CD4-positive, alpha-beta T cell treated with Interleukin-17A for 4 hours (primary cell): ENCODE measurements at places on chromosomes 5 and 9.

DNA sequence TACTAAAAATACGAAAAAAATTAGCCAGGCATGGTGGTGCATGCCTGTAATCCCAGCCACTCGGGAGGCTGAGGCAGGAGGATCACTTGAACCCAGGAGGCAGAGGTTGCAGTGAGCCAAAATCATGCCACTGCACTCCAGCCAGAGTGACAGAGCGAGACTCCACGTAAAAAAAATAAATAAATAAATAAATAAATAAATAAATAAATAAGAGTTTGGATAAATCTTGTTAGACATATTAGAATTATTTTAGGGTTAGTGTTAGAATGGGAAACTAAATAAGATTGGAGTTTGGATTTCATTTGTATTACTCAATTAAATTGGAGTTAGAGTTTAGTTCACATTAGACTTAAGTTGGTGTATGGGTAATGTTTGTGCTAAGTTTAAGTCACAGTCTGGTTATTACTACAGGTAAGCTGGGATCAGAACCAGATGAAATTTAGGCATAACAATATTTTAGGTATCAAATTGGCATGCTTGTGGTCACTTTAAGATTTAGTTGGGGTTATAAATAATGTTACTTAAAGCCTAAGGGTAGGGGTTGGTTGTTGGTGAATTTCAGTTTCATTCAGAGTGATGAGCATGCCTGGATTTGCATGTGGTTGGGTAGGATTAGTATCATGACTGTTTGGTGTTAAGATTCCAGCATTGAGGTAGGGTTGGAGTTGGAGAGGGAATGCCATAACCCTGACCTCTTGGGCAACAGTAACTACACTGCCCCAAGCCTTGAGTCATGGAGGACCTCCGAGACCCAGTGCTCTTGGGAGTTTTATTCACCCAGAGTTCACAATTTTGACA lies 3.3 kb downstream of the OR5C1 start:
- no peak for DNase-seq

DNA sequence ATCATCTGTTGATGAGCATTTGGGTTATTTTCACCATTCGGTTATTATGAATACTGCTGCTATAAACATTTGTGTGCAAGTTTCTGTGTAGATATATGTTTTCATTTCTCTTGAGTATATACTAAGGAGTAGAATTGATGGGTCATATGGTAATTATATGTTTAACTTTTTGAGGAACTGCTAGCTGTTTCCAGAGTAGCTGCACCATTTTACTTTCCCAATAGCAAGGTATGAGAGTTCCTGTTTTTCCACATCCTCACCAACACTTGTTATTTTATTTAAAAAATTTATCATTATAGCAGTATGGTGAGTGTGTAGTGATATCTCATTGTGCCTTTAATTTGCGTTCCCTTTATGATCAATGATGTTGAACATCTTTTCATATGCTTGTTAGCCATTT lies 29.2 kb downstream of the CD14 start:
- DNase-seq, result no peak

- DNase-seq, result no peak
Observed at GRCh38 chr5:38608874-38609273, 52.4 kb upstream of the LIFR start.

GRCh38 chr9:129989740-129990139 lies 53.2 kb downstream of the FNBP1 start:
- no peak for DNase-seq

DNA sequence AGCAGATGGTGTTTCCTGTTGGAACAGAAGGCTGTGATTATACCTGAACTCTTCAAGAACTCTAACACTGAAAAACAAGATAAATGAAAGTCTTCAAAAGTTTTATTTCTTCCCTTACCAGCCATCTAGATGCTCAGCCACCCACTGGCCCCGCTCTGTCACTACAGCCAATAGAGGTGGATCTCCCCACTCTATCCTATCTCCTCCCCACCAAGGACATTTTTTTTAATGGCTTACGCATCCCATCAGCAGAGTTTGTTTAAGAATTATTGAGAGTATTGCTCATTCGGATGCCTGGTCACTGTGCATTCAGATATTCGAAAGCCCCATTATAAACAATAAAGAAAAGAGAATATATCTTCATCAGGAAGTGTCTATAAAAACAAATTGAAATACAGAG lies 159.4 kb downstream of the RASEF start:
- DNase-seq, result no peak

- DNase-seq, result no peak
Observed at GRCh38 chr5:67495072-67495471, 298.5 kb upstream of the CD180 start.

DNA sequence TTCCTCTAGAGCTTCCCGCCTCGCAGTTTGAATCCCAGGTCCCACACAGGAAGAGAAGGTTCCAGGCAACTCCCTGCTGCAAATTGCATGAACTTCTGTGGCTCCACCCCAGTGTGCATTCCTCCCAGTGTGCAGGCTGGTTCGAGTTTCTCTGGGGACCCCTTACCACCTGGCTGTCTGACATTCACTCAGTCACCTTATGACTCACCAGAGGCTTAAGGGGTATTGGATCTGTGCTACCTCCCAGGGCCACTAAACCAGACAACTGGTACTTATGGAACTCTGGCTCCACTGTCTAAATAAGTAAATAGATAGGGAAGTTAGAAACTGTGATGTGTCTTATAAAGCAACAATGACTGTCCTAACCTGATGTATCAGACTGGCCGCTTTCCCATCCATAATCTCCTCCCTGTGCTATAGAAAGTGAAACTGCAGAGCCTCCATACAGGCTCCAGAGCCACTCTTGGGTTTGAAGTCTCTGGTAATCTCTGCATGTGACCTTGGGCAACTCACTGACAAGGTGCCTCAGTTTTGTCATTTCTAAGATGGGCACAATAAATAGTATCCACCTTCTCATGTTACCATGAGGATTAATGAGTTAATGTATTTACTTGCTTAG lies 720.6 kb downstream of the SEMA5A start:
- no peak for DNase-seq

DNA sequence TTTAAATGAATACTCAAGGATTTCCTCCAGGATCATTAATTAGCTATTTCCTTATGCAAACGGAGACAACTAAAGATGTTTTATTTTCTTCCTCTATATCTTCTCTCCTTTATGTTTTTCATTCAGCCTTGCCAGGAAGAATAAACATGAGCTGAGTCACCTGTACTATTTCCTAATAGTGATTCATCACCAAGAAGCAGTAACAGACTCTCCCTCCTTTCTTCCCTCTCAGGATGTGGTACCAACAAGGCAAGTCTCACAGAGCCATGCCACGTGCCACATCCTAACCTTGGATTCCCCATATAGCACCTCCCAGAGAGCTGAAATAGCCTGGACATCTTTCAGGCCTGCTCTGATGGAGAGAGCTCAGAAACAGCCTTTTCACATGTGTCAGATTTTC lies 758.6 kb upstream of the DMAC1 start:
- DNase-seq, result no peak

DNA sequence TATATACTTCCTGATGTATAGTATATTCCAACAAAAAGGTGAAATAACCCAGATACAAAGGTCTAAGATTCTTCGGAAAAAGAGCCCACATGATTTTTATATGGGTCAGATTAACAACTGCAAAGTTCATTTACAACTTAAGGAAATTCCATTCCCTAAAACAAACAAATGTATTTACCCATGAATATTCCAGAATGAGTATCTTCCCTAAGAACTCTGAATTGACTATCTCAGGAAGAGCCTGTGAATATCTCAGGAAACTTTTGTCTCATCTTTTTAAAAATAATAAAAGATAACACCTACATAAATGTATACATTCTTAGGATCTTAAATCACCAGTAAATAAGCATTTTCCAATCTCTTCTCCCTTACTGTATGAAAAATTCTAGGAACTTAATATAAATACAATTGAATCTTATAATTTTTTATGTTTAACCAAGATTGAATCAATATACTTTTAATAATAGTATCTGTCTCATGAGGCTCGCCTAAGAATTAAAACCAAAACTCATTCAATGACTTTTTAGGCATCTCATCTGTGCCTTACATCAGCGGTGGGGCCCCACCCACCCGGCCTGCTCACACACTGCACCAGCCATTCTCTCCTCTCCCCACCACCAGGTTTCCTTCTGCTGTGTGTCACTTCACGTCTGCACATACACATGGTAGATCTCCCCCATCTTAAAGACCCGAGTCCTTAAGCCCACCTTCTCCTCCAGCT lies 78.1 kb downstream of the RAPGEF1 start:
- DNase-seq, result peak; percentile 79

- DNase-seq, result no peak
Observed at GRCh38 chr5:62199792-62200716, 106.0 kb upstream of the KIF2A start.

- DNase-seq, result no peak
Observed at GRCh38 chr5:164373876-164374275, 868.5 kb downstream of the MAT2B start.

- no peak for DNase-seq
Observed at GRCh38 chr9:71368157-71368556, 246.7 kb upstream of the TRPM3 start.

DNA sequence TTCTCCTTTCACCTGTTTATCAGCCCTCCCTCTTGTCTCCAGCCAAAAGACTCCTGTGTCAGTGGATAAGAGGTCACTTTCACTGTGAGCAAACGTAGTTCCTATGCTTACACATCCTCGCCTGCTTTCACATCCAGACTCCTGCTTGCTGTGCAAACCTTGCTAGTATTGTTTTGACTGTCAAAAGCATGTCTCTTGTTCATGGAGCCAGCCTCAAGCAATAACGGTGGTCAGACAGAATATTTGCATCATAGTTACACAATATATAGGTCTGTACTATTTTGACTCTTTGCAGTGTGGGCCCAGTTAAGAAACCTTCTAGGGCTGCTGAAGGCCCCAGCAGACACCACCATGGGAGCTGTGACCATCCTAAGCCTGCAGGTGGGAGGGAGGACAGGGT lies 420.0 kb downstream of the SEMA5A start:
- DNase-seq, result no peak

DNA sequence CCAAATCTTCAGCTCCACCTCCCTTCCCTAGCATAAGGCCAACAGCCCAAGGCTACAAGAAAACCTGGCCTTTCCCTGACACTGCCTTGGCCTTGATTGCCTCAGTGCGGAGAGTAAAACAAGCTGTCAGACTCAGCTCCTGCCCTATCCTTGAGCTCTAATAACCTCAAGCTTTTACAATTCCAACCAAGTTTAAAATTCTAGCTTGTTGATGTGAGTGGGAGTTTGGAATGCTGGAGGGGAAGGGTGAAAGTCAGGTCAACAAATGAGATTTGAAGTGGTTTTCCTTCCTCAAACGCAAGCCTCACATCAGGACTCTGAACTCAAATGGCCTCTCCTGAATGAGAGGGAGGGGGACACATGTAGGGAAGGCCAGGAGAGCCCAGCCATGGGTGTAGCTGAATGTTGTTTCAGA lies 197.0 kb upstream of the VLDLR start:
- DNase-seq, result no peak

- no peak for DNase-seq
Observed at GRCh38 chr5:116144103-116144502, 59.3 kb downstream of the COMMD10 start.

- no peak for DNase-seq
Observed at GRCh38 chr5:77709993-77710685, 66.0 kb downstream of the TBCA start.

- no peak for DNase-seq
Observed at GRCh38 chr9:98536542-98537173, 172.1 kb downstream of the GABBR2 start.

DNA sequence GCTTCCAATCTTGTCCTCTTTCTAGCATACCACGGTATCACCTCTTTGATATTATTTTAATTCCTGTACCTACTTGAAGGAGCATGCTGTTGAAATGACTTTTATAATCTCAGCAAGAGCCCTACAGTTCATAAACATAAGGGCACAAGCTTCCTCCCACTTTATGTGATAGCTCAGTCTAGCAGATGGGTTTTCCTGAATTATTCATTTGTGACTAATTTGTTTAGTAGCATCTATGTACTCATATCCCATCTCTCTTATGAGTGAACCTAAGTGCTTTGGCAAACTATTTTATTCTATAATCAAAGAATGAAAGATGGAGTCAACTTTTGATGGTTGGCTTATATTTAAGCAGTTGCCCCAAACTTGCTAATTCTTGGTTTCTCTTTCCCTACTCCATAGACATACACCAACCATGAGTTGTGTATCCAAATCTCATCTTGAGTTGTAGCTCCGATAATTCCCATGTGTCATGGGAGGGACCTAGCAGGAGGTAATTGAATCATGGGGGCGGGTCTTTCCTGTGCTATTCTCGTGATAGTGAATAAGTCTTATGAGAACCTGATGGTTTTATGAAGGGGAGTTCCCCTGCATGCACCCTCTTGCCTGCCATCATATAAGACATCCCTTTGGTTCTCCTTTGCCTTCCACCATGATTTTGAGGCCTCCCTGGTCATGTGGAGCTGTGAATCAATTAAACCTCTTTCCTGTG lies 17.7 kb downstream of the TXNDC8 start:
- DNase-seq, result no peak

DNA sequence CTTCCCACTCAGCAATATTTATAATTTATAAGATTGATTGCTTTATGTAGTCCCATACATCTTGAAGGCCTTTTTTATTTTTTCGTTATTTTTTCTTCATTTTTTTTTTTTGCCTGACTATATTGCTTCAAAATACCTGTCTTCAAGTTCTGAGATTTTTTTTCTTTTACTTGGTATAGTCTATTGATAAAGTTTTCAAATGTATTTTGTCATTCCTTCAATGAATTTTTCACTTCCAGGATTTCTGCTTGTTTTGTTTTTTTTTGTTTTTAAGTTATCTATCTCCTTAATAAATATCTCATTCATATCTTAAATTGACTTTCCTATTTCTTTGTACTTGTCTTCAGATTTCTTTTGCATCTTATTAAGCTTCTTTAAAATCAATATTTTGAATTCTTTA lies 905.6 kb upstream of the CDH6 start:
- no peak for DNase-seq

DNA sequence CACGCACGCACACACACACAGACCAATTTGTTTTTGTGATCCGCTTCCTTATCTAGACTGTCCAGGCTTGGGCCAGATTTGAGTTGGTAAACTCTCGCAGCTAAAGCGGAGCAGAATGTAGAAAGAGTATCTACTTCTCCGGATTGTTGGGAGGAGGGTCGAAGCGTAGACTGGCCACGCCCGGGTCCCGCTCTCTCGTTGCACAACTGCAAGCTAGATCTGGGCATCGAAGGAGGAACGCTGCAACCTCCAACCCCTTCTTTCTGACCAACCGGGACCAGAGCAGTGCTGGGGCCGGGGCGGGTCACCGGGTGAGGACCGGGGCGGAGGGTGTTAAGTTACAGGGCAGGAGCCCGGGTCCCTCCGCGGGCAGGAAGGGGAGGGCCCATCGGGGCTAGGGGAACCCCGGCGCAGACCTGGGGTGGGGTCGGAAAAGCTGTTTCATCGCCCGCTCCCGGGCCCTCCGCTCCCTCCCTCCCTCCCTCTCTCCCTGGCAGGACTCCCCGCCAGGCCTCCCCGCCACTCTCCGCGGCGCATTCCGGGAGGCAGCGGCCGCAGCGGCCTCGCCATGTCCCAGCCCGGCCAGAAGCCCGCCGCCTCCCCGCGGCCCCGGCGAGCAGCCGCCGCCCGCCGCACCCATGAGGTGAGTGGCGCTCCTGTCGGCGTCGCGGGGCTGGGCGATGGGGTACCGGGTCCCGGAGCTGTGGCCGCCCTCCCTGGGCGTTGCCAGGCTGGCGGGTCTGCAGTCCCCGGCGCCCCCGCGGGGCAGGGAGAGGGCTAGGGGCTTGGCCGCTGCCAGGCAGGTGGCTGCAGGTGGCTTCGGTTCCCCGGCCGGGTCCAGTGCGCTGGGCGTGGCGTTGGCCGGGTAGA lies at the start of gene CAST:
Gene CAST, plus strand, starts transcription at position 522 of the 870 bp plus-strand sequence. Its CDS starts 47 bp downstream, at position 569.
- peak; percentile 80 for DNase-seq

- no peak for DNase-seq
Observed at GRCh38 chr9:18245911-18246310, 228.0 kb upstream of the ADAMTSL1 start.

GRCh38 chr5:60586307-60586901 lies 113.6 kb downstream of the DEPDC1B start:
- no peak for DNase-seq
